ENCODE measurements at places on chromosomes 2 and 18.

DNA sequence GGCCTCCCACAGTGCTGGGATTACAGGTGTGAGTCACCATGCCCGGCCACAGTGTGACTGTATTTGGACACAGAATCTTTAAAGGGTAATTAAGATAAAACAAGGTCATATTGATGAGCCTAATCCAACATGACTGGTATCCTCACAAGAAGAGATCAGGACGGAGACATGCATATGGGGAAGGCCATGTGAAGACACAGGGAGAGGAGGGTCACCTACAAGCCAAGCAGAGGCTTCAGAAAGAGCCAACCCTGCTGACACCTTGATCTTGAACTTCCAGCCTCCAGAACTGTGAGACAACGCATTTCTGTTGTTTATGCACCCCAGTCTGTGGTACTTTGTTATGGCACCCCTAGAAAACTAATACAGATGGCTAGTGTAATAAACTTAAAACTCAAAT, 72.4 kb downstream of the REV1 start:
- no peak for DNase-seq

DNA sequence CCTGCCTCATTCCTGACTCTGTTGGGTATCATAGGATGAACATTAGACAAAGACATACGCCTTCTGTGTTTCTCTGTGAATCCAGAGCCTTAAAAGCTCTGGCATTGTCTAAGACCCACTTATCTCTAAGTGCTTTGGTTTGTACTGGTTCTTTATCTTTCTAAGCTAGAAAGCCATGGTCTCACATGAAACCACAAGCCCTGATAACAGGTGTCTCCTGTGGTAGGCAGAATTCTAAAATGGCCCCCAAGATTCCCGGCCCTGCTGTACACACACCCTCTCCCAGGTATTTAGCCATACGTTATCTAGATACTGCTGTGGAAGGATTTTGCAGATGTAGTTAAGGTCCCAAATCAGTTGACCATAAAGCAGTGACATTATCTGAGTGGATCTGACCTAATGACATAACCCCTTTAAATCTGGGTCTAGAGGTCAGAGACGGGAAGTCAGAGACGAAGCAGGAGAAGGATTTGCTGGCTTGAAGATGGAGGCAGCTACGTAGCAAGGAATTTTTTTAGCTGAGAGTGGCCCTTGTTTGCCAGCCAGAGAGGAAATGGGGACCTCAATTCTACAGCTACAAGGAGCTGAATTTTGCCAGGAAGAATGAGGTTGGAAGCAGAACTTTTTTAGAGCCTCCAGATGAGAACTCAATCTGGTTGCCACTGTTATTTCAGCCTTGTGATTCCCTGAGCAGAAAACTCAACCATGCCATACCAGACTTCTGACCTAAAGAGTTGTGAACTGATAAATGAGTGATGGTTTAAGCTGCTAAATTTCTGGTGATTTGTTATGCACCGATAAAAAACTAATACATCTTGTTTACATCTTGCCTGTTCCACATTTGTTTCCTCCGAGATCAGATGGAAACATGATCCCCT, 186.7 kb downstream of the CAMKMT start:
- no peak for DNase-seq

GRCh38 chr18:59792353-59792752, 95.1 kb upstream of the CCBE1 start:
- no peak for DNase-seq

DNA sequence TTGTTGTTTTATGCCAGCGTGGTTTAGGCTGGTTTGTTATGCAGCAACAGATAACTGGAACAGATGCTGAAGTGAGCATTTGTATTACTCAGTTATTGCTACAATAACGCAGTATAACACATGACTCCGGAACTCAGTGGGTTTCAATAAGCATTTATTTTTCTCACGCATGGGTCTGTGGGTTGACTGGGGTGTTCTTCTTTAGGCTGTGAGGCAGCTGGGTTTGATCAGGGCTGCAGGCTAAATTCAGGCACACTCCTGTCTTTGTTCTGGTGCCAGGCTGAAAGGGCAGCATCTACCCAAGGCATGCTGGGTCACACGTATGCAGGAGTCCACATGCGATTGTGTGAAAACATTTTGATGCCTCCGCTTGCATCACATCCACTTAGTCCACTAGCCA, 3.8 kb upstream of the SLC1A4 start:
- no peak for DNase-seq

DNA sequence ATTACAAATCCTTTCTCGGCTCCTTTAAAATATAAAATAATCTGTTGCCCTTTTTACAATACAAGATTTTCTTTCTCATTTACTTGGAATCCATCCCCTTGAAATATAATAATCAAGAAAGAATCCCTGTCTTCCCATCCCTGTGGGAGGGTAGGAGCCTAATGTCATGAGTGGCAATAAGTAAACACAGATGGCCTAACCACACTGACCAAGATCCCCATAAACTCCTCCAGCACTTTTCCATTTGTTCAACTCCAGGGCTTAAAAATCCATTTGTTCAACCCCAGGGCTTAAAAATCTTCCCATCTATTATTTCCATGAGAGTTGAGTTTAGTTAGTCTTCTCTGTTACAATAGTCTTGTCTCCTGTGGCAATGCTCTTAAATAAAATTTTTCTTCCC, 297.6 kb downstream of the CDH7 start:
- DNase-seq, result no peak

DNA sequence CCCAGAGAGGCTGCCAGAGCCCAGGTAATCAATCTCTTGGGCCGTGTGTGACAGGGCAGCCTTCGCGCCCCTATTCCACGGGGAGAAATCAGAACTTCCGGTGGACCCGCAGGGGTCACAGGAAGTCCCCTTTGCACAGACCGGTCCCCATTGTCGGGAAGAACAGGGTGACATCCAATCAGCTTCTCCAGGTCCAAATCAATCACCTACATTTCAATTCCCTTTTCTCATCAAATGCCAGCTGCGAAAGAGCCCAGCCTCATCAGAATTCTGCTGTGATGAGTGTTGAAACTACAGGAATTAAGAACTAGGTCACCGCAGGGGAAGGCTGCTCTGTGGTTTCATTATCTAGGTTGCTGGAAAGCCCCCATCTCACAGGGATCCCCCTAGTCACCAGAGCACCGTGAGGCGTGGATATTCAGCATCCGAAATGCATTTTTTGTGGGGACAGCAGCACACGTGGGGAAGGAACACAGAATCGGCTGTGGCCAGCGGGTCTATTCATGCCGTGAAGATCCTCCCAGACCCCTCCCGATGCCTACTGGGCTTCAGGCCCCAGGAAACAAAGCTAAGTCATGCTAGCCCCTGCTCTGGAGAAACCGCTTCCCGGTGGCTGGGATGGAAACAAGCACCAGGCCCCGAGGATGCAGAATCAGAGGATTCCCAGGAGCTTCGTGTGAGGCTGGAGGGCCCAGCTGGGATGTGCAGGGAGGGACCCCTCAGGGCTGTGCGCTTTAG, 193.7 kb upstream of the ID2 start:
- no peak for DNase-seq

Measured in Kasumi-1 (cell line).